GM23248 (cell line): ENCODE measurements at places on chromosomes 1 and 21.

- no peak for DNase-seq
These were observed 73.1 kb downstream of the USH2A start for GRCh38 chr1:216350186-216350585.

- no peak for DNase-seq
These were observed 22.6 kb downstream of the SLC5A9 start for GRCh38 chr1:48245106-48245505.

GRCh38 chr1:29821605-29822004 lies 585.3 kb downstream of the PTPRU start:
- DNase-seq: no peak

DNA sequence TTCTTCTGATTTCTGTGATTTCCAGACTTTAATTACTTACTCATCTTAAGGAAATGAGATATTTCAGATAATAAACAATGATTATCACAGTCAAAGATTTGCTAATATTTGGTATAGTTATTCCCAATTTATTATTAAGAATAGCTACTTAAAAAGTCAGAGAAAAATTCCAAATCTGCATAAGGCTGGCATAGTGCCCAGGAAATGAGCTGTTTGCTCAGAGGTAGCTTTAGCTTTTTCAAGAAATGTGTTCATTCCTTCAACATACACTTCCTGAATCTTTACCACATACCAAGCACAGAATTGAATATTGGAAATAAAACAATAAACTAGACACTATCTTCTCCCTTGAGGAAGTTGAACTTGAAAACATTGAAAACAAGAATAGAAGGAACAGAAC lies 44.3 kb upstream of the KCNK1 start:
- DNase-seq: peak; percentile 48

DNA sequence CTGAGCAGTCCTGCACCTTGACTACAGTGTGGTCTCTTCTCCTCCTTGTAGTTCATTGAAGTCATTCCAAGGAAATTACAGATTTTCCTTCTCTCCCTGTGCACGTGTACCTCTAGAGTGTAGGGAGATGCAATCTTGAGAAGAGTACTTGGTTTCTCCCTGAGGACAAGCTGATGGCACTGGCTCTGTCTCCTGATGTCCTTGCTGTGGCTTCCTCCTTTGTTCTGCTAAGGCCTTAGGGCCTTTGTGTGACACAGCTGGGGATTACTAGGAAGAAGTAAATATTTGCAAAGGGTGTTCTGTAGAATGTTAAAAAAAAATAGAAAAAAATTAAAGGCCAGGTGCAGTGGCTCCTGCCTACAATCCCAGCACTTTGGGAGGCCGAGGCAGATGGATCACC lies 66.2 kb upstream of the APOBEC4 start:
- DNase-seq: no peak

GRCh38 chr1:102500758-102501157 lies 504.0 kb upstream of the OLFM3 start:
- DNase-seq: no peak

DNA sequence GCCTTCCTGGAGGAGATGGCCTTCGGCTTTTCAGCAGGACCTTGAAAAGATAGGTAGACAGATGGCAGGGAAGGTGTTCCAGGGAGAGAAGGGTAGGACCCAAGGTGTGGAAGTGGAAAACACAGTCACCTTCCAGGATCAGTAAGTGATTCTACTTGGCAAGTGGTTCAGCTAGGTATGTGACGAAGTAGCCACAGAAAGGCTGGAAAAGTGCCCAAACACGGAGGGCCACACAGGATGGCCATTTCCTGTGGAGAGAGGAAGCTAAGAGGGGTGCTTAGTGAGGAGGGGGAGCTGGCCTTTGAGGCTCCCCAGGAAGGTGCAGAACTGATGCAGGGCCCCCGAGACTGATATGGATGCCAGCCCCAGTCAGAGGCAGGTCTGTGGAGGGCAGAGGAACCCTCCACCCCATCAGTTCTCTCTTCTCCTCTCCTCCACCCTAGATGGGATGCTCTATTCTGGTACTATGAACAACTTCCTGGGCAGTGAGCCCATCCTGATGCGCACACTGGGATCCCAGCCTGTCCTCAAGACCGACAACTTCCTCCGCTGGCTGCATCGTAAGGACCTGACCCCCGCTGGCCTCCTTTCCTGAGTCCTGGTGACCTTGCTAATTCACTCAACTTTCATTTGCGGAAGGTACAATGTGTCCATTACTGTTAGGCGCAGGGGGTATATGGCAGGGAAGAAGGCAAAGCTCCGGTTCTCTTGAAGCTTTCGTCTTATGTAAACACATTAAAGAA lies 6.8 kb downstream of the SEMA4A start:
- DNase-seq: no peak

DNA sequence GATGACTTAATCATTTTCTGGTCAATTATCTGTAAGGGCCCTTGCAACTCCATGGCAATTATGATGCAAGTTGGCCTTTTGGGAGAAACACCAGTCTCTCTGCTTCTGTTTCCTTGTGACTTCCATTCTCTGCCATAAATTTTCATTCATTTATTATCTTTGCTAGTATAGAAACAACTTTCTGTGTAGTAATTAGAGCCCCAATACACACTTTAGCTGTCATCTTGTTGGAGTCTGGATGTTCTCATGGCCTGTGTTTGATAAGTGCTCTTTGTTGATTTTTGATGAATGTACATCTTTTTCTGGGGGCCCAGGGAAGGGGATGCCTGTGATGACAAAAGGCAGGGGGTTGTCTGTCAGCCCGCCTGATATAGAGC lies 22.4 kb downstream of the PROX1 start:
- DNase-seq: no peak
